Left renal pelvis (tissue), 4 donors: ENCODE measurements at places on chromosomes 4 and X. TPM values are rescaled to one million over a fixed set of nuclear protein-coding genes. Genes with fewer than 3 reads are reported as not detected.

The MTNR1A gene
- 2.1 TPM for polyA plus RNA-seq

The CLNK gene
- polyA plus RNA-seq, result 0.47 TPM

The PDCL2 gene
- polyA plus RNA-seq, result not detected

- no peak for DNase-seq
These were observed 29.6 kb downstream of the PHOX2B start for GRCh38 chr4:41718907-41719306.

GRCh38 chrX:106959901-106960300 lies 39.7 kb downstream of the CLDN2 start:
- peak; percentile 7 for DNase-seq

- no peak for DNase-seq
These were observed 652.9 kb downstream of the ADGRL3 start for GRCh38 chr4:61853041-61853440.

DNA sequence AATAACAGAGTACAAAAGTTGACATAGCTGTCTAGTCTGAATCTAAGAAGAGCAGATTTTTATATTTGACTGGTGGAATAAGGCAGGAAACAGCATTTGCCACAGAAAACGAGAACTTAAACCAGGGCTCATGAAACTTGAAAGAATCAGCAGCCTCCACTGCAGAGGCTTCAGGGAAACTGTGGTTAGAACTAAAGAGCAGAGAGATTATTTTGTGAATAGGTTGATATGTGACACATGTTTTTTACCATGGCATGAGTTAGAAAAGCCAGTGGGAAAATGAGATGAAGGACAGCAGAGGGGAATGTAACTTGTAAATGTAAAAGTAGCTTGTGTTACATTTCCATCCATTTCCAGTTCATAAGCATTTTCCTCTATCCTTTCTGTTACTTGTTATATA lies 63.7 kb upstream of the CAMK2D start:
- no peak for DNase-seq

The EVC2 gene
- polyA plus RNA-seq, result 8.7 TPM

The CCDC110 gene
- polyA plus RNA-seq, result 2.4 TPM

DNA sequence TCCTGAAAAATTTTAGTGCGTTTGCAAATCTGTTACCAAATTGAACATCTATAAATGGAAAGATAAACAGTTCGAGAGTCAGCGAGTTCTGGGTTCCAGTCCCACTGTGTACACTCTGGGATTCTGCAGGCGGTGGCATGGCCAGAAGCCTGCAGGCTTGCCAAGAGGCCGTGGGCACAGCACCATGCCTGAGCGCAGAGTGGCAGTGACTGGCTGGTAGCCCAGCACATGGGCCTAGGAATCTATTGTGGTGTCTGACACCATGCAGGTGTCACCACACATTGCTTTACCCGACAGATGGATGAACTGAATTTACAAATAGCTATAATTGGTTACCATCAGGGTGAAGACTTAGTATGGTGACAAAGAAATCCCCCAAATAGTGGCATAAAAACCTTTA lies 71.7 kb upstream of the TLR3 start:
- no peak for DNase-seq

DNA sequence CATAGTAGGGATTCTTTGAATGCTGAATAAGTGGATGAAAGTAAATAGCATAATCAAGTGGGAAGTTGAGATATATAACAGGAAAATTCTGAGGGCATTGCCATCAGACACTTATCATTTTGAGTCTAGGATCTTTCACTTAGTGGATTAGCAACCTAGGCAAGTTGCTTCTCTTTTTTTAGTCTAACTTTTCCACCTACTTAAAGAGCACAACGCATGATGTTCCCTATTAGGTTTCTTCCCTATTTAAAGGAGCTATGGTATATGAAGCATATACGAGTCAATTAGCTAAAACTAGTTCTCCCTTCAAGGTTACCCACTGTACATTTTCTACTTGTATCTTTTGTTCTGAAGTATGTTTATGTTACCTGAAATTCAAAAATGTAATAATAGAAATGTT lies 67.1 kb upstream of the HS3ST1 start:
- no peak for DNase-seq

The NUDT11 gene
- polyA plus RNA-seq, result 18.3 TPM

GRCh38 chr4:72430988-72431387 lies 138.0 kb downstream of the ADAMTS3 start:
- no peak for DNase-seq

DNA sequence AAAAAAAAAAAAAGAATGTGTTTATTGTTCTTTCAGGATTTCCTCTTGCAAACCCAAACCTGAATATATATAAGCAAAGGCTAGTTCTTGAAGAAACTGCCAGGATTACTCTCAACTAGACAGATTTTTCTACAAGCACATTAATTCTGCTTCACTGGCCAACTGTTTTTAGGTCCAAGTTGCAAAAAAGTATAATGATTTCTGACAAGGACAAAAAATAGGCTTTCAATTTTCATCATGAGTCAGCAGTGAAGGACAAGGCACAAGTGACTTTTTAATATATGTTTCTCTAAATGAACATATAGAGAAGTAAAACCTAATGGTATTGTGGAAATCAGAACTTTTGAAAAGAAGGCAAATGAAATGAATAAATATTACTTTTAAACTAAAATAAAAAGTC lies 73.7 kb downstream of the ELOVL6 start:
- no peak for DNase-seq

GRCh38 chrX:124216396-124217115 lies 115.9 kb upstream of the TEX13D start:
- DNase-seq, result no peak

DNA sequence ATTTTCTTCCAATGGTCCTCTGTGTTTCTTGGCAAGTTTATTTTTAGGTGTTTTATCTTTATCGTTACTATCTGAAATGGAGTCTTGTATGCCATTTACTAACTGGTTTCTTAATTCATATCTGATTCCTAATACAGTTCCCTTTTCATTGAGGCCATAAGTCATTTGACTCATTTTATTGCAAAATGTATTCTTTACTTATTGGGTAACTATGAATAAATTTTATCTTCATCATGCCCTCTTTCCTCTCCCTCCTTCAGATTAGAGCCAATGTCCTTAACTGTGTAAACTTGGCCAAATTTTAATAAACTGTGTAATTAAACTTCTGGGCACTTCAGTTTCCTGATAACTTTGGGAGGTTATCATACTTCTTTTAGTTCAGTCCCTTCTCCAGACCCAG lies 19.3 kb upstream of the MSMO1 start:
- no peak for DNase-seq

DNA sequence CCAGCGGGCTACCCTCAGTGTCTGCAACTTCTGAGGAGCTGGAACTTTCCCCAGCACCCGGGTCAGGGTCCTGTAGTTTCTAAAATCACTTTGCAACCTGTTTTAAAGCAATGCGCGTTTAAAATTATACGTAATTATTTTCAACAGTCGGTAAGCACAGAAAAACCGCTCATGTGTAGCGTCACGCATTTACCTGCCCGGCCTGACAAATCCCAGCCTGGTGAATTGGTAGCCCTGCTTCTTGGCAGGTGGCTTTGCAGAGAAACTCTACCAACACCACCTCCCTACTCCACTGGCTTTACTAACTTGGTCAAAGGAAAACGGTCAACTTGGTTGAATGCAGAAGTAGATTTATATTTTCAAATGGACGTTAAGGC lies 640 bp downstream of the BANK1 start:
- no peak for DNase-seq

The MAGEE1 gene
- 6.4 TPM for polyA plus RNA-seq

DNA sequence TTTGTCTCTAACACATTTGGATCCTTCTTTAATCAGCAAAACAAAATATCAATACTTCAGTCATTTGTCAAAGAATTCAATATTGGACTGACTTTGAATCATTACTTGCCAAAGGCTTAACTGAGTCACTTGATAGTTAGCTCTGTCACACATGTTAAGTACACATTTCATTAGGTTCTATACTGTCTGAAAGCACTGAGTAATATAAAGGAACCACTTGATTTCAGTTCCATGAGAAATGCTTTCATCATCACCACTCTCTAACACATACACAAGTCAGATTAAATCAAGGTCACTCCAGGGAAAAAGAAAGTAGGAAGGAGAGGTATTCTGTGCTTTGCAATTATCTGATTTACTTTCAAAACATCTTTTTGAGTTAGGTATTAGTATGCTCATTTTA lies 1233.1 kb downstream of the C4orf33 start:
- DNase-seq, result no peak

The RAB33A gene
- 0.47 TPM for polyA plus RNA-seq

DNA sequence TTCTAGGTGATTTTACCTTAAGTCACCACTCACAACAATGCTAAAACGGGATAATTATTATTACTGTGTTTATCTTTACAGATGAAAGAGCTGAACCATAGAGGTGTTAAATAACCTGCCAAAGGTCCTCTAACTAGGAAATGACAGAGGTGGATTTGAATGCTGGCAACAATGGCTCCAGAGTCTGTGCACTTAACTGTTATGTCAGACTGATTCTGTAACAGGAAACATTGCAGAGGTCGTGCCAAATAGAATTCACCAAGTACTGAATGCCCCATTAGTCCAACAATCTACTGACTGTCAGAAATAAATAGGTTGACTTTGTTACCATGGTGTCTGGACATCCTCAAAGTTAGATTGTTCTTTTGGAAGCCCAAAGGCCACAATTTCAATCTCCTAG lies 20.9 kb upstream of the USP27X start:
- no peak for DNase-seq

GRCh38 chrX:17377091-17377717 lies 2.2 kb downstream of the NHS start:
- no peak for DNase-seq

- no peak for DNase-seq
These were observed 80.3 kb downstream of the GPC4 start for GRCh38 chrX:133335027-133335426.

GRCh38 chr4:45004847-45005565 lies 278.6 kb upstream of the GNPDA2 start:
- no peak for DNase-seq
